ENCODE measurements at places on chromosomes 3 and 15.

- DNase-seq, result no peak
These were observed 34.4 kb upstream of the TNFSF10 start for GRCh38 chr3:172557515-172558220.

DNA sequence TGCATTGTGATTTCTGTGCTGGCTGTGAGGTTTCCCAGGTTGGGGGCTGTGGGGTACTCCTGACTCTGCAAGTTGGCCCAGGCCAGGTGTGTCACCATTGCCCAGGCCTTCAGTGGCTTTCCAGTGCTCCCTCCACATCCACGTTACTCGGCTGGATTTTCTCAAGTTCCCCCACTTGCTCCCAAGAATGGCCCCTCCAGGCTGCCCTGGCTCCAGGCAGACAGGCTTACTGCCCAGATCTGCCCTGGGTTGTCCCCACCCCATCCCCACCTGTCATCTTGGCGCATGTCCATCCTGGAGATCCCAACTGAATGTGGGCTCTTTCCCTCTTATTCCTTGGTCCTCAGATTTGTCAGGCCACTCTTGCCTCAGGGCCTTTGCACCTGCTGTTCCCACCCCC is 3.6 kb downstream of the APBA2 start:
- no peak for DNase-seq

DNA sequence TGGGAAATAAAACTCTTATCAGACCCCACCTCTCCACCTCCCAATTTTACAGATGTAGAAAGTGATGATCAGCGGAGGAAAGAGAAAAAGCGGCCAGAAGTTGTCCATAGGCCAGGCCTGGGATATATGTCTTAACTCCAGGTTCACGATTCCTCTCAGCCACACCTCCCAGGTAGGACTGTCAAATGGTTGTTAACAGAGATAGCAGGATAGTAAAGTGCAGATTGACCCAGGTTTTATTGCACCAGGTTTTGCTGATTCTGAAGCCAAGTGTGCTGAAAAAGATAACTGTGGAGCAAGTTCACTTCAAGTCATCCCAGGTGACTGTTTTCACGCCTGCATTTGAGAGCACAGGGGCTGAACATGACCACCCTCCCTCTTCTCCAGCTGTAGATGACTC is 36.1 kb downstream of the LSM3 start:
- DNase-seq, result no peak

DNA sequence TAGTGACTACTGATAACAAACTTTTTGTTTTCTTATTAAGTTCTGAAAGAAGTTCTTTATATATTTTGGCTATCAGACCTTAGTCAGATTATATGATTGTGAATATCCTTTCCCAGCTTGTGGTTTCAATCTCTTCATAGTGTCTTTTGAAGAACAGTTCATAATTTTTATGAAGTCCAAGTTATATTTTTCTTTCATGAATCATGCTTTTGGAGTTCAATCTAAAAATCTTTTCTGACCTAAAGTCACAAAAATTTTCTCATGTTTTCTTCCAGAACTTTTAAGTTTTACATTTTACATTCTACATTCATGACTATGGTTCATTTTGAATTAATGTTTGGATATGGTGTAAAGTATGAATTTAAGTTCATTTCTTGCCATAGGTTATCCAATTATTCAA is 34.2 kb upstream of the OCA2 start:
- DNase-seq, result no peak

GRCh38 chr3:15629860-15630597 is 28.5 kb downstream of the BTD start:
- peak; percentile 82 for DNase-seq

DNA sequence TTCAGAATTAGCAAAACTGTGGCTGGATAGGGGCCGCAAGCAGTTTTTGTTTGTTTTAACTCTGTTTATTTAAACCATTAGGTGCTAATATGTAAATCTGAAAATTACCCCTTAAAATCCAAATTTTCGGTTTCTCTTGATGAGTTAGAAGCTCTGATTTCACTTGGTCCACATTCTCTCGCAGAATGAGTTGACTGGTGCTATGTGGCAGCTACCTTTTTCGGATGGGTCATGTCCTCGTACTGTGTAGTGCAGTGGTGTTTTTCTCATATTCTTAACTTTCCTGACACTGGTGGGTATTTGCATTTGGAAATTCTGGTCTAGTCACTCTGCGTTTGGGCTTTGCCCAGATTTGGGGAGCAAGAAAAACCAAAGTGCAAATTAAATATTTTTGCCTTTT is 87.1 kb downstream of the DIPK2A start:
- DNase-seq, result no peak

DNA sequence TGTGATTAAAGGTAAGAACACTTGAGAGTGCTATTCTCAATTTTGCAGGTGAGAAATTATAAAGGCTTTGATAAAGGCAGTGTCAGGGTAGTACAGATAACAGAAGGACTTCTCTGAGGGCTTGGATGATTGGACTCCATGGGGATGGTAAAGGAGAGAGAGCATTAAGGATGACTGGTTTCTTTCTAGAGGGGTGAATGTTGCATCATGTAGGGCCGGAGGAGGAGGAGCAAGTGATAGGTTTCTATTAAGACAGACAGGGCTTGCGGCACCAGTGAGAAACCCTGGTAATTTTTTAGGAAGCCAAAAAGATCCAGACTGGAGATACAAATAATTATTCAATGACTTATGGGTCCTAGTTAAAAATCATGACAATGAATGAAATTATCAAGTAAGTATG is 230.7 kb upstream of the MME start:
- no peak for DNase-seq

DNA sequence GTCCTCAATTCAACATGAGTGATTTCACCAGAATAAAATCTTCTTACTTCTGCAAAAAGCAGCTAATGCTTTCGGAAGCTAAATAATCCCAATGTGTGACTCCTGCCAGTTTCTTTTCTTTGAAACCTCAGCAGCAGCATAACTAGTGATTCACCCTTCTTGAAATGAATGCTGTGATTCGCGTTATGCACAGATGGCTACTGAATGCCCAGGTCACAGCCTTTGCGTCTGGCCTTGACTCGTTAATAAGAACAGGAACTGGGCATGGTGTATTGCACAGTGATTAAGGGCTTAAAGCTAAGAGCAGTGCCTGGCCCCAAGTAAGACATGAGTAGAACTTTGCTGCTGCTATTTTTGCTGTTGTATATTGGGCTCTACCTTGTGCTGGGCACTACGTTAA is 19.0 kb downstream of the CGNL1 start:
- no peak for DNase-seq

- peak; percentile 63 for DNase-seq
These were observed 17.6 kb downstream of the ACAD11 start for GRCh38 chr3:132641837-132642538.

- DNase-seq, result no peak
These were observed 35.6 kb downstream of the MAP2K5 start for GRCh38 chr15:67578020-67578600.

DNA sequence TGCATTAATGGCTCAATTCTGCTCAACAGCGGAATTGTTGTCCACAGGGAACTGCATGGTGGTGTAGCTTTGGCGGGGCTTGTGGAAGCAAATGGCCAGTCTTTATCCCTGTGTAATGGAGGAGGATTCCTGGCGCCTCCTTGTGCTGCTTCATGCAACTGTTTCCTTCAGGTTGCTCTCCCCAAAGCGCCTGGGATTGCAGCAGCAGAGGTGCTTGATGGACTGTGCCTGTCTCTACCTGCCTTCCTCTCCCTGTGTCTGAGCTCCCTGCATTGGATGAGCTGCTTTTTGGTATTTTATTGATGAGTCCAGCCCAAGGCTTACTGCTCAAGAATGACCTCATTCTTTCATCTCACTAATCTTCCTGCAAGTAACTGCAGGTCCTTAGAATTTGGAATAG is 72.9 kb upstream of the NDN start:
- DNase-seq, result no peak

DNA sequence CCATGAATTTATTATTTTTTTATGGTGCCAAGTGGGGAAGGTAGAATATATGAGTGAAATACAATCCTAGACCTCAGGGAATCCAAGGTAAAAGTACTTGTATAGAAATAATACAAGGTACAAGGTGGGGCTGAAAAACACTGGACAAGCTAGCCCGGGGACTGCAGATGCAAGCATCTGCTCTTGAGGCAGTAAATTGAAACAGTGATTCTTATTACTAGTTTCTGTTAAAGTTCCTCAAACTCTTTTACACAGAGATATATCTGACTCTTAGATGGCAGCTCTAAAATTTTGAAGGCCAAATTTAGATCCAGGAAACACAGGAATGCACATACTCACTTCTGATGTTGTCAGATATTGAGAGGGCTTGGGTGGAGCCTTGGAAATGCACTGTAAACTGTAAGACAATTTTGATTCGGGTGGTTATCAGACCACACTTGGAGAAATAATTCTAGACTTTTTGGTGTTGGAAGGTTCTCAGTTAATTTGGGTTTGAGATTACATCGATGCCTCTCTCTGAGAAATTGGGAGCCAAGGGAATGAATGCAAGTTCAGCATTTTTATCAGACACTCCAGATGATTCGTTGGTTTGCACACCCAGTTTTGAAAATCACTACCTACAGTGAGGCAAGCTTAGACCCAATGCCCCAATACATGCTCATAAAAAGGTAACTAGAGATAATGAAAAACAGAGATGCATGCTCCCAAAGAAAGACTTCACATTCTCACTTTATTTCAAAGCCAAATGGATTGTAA is 7.3 kb downstream of the TP63 start:
- DNase-seq, result no peak

GRCh38 chr3:154013736-154014135 is 107.5 kb upstream of the ARHGEF26 start:
- DNase-seq, result no peak

GRCh38 chr15:68386587-68387288 is 45.2 kb downstream of the ITGA11 start:
- DNase-seq, result no peak

DNA sequence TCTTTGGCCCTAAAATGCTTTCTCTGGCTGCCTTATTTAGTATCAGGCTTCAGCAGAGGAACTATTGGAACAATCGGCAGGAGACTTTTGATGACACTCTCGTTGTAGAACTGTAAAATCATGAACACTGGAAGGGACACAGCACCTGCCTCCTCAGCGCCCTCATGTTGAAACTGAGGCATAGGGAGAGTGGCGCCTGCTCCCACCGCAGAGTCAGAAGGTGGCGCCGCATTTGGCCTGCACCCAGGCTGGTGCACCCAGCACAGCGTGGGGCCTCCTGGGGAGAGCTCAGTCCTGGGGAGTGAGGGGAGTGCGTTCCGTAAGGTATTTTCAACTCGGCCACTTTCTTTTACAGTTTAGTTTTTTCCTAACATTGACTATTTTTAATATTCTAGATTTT is 78.2 kb upstream of the BLM start:
- DNase-seq, result no peak

DNA sequence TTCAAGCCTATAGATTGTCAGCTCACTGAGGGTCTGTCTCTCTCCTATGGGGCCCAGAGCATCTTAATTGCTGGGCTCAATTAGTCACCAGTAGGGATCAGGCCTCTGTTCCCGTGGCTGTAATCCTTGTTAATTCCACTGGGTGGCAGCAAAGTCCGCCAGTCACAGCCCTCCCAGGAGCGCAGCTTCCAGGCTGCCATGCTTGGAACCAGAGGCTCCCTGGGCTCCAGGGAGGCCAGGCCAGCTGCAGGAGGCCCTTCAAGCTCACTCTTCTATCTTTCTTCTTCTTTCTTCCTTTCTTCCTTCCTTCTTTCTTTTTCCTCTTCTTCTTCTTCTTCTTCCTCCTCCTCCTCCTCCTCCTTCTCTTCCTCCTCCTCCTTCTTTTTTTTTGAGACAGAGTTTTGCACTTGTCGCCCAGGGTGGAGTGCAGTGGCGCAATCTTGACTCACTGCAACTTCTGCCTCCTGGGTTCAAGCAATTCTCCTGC is 14.4 kb downstream of the RNU5B-1 start:
- peak; percentile 90 for DNase-seq

GRCh38 chr15:56537881-56538280 is 72.9 kb upstream of the MNS1 start:
- DNase-seq, result no peak

- DNase-seq, result no peak
These were observed 65.6 kb downstream of the ZBTB20 start for GRCh38 chr3:115081444-115081843.

DNA sequence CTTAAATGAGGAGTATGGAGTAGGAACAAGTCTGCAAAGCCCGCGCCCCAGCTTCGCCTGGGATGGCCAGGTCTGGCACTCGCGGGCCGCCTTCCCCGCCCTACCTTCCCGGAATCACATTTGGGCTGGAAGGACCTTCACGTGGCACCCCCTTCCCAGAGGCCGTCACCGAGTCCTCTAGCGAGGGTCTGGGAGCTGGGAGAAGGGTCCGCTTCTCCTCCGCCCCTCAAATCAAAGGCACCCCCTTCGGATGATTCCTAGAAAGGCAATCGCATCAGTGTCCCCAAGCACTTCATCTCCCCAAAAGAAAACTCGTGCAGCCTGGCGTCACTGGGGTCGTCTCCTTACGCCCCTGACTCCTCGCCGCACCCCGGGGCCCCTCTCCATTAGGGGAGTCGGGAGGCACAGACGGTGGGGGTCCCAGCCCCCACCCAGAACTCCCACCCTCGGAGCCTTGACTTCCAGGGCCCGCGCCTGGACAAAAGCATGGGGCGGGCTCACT is 380 bp downstream of the MYLK start:
- DNase-seq, result no peak

DNA sequence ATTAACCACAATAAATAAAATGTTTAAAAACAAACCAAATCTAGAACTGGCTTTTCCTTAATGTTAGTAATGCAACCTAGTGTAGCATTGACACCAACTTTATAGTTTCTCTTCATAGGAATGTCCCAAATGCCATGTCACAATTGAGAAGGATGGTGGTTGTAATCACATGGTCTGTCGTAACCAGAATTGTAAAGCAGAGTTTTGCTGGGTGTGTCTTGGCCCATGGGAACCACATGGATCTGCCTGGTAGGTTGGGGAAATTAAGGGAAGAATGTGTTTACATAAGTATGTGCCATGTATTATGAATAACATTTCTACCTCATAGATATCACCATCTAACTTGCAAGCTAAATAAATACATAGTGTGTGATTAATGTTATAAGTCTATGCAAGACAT is 84.4 kb upstream of the GOLGA6B start:
- DNase-seq, result no peak

- DNase-seq, result no peak
These were observed 126.7 kb downstream of the MYLK start for GRCh38 chr3:123757281-123757940.

GRCh38 chr3:194254040-194254439 is 97.1 kb downstream of the CPN2 start:
- no peak for DNase-seq

GRCh38 chr3:109631897-109632296 is 294.6 kb upstream of the DPPA4 start:
- DNase-seq, result no peak

- DNase-seq, result no peak
These were observed 222.4 kb upstream of the LRIG1 start for GRCh38 chr3:66723231-66723630.

GRCh38 chr15:80871858-80872257 is 92.7 kb downstream of the CEMIP start:
- DNase-seq, result no peak

GRCh38 chr3:154112146-154112852 is 8.9 kb upstream of the ARHGEF26 start:
- DNase-seq, result no peak

DNA sequence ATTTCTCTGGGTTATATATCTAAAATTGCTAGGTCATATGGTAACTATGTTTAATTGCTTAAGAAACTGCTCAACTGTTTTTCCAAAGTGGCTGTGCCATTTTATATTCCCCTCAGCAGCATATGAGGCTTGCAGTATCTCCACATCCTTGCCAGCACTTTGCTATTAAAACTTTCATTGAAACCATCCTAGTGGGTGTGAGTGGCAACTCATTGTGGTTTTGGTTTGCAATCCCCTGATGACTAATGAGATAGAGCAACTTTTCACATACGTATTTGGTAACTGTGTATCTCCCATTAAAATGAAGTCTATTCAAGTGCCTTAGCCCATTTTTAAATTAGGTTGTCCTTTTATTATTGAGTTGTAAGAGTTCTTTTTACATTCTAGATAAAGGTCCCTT is 17.3 kb downstream of the KPNA1 start:
- peak; percentile 30 for DNase-seq

All from GM13976 (cell line).